ENCODE measurements at places on chromosomes 4 and X. TPM values are rescaled to one million over a fixed set of nuclear protein-coding genes. Genes with fewer than 3 reads are reported as not detected.

DNA sequence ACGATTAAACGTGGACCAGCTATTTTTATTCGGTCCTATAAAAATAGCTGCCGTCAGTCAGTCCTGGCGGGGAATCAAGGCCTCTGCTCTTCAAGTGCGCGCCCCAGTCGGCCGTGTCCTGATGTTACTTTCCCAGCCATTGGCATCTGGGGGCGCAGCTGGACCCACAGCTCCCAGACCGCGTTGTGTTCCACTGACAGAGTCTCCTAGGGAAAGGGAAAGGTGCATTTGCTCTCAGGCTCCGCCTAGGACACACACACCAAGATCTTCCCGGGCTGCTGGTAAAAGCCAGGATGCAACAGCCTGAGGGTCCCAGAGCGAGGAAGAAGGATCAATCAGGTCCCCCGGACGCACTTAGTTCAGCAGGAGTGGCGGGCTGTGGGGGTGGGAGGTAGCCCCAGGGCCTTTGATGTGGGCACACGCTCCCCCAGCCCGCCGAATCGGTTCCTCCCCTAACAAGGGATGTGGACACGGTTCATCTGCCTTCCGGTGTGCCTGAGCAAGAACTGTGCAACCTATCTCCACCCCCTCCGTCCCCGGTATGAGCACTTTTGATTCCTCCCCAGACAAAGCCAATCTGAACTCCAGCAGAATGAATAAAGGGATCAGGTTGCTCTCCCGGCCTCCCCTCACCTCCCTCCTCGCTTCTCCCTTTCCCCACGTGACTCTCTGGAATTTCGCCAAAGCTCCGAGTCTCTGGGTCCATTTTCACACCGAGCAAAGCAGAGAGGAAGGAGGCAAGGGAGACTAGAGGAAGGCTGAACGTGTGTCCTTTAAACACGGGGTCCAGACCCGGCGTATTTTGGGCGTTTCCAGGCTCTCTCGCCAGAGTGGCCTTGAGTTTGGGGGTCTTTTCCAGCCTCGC, 626 bp upstream of the FRAS1 start:
- peak; percentile 84 for DNase-seq

DNA sequence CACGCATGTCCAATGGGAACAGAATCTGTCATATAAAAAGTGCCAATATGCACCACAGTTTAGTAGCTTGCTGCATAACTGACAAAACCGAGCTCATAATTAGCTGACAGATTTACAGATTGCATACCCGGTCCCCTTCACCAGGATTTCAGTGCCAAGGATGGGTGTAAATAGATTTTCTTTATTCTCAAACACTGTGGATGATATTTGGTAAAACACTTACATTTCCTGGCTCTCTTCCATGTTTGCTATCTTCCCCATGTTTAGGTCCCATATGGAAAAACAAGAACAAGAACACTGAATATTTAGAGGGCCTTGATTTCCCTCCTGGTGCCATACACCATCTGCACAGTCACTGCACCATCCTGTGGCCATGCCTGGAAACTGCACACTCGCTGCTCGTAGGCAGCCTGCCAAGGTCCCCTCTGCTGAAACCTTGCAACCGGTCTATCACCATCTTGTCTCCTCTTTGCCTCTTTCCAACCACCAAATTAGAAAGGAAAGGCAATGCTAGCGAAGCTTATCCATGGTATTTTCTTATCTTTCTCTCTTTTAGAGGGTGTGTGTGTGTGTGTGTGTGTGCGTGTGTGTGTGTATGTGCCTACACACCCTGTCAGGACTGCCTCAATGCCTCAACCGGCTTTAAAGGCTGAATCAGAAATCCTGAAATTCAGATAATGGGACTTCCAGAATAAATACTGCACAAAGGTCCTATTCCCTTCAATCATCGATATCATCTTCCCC, 124.2 kb upstream of the MBNL3 start:
- DNase-seq, result peak; percentile 11

Gene MXRA5
- total RNA-seq, result 5.3 TPM

DNA sequence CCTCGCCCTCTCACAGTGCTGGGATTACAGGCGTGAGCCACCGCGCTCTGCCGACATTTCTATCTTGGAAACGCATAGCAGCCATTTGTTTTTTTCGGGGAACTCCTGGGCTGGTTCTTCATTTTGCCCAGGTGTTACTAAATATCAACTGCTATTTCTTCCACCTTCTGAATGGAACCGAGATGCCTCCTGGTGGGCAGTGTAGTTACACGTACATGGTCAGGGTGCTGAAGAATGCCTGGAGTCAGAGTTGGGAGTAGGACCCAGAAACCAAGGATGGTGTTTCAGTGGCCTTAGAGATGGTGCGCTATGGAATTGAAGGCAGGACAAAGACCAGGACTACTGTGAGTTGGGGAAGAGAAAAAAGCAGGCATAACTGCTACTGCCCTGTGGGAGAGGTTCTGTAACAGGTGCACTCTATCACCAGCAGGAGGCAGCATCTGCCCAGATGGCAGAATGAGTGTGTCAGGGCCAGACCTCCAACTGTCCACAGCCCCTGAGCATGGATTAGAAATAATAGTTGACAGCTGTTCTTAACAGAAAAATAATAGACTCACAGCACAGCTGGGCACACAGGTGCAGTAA, 81.7 kb downstream of the ZC4H2 start:
- peak; percentile 21 for DNase-seq

DNA sequence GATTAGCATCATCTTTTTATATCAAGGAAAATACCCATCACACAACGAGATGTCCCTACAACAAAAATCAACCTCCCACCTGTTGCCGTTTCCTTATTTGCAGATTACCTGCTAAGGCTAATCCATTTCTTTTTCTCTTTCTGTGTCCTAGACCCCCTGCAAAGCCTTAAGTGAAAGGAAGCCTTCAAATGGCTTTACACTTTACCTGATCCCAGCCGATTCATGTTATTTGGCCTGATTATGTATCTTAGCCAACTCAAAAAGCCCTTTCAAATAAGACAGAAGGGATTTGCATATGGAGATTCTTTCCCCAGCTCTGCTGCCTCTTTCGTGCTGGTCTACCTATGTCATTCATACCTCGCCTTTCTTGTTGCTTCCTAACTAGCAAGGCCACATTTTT, 14.4 kb downstream of the ABCG2 start:
- no peak for DNase-seq

Gene HUWE1
- total RNA-seq, result 193 TPM

Gene VEGFD
- 3.2 TPM for total RNA-seq

DNA sequence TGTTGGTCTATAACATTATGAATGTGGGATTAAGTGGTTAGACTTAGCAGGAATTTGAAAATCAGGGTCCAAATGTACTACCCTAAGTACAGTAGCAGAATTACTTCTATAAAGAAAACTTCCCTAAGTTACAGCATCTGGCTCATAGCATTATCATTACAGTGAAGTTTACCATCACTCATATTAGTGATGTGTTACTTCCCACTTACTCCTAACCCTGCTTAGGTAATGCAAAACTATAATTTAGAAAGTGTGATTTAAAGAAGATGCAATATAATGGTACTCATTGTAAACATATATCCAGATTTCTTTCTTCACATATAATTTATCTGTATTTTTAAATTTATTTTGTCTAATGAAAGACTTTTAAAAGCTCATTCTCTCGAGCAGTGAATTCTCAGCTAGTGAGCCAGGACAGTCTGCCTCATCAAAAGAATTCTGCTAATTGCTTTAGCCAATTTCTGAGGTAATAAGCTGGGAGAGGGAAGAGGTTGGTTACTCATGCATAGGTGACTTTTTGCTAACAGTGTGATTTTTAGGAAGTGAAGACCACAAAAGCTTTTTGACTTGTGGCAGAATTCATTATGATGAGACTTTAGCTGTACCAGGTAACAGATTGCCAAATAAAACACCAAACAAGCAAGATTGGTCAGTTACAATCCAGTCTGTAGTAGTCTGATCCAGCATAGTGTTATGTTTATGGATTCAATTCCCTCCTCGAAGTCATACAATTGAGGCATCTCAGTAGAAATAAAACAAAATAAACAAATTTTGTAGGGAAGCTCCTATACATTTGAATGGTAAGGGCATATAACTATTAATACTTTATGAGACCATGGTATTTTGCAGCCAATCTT, 21.0 kb downstream of the PLS3 start:
- DNase-seq, result no peak

GRCh38 chr4:22897520-22898108, 204.9 kb downstream of the GBA3 start:
- no peak for DNase-seq

- DNase-seq, result peak; percentile 18
Measured at GRCh38 chr4:77819404-77819842, 255 bp upstream of the CNOT6L start.

DNA sequence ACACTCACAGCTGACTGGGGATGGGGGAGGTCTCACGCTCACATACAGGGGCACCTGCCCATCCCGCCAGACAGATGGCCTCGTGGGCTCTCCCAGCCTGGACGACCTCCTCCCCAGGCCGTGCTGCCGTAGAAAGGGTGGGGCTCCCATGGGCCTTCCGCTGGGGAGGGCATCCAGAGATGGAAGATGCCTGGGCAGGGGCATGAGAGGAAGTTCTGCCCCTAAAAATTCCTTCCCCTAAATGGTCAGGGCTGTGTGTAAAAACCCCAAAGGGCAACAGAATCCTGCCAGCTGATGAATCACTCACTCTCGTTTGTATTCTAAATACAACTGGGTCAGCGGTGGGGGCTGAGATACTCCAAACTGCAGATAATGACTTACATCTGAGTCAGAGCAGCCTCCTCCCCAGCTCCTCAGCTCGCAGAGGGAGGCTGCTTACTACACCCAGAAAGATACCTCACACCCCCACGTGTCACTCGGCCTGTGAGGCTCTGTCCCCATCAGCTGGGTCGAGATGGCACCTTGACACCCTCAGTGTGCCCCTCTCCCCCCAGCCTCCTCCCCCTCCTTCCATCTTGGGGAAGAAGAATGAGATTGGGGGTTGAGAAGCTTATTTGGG, 10.1 kb downstream of the WDR1 start:
- peak; percentile 78 for DNase-seq

GRCh38 chrX:123835661-123836371, 24.0 kb upstream of the XIAP start:
- DNase-seq, result no peak

DNA sequence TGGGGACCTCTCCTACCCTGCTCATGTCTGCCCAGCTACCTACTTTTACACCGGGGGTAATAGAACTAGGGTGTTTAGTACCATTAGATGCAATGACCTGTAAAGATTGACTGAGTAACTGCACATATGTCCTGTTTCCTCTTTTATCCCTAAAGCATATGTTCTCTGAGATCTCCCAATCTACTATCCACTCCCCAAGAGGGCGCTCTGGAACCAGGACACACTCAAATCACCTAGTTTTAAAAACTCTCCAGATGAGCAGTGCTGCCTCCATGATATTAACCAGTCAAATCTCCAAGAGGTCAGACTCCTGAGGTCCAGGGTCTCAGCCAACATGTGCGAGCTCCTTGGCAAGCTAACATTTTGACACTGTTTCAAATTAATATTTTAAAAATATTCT, 87.0 kb upstream of the TSPAN5 start:
- no peak for DNase-seq

Gene RAI2
- total RNA-seq, result 45.7 TPM

DNA sequence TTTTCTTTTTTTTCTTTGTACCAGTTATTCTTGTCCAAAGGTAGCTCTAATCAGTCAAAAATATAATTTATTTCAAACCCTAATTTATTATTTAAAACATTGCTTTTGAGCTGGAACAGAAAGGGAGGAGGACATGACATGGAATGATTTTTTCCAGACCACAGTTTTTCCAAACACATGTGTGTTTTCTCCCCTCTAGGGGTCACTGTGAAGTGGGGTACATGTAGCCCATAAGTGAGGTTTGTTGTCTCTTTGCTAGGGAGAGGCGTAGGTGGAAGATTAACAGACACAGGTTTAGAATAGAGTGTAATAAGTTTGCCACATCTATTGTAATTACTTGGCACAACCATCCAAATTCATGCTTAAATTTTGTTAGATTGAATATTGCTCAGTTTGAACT, 83.0 kb downstream of the TNIP2 start:
- DNase-seq, result no peak

- DNase-seq, result no peak
Measured at GRCh38 chr4:94669672-94670664, 87.8 kb upstream of the BMPR1B start.

- DNase-seq, result no peak
Measured at GRCh38 chr4:158327525-158327924, 117.2 kb downstream of the TMEM144 start.

DNA sequence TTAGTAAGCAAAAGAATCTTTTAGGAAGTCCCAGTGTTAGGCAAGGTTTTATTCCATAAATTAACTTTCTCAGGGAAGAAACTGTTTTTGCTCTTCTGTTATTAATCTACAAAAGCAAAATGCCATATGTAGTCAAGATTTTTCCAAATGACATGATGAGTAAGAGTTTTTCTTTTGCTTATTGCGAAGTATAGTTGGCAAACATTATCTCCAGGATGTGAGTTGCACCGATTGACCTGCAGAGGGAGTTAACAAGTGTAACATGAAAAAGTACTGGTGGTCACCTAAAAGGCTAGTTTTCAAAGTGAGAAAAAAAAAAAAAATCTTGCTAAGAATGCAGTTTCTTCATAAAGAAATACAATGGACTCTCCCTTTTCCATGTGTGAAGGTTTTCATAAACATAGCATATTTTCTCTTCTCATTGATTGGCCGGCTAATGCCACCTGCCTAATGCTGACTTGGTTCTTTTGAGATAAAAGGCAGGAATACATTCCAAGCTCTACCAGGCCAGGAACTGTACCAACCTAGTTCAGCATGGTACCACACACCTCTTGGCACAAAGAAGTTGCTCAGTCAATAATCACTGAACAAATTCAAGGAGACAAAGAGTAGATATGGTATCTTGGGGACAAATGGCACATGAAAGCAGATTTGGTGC, 100.2 kb downstream of the LNX1 start:
- peak; percentile 35 for DNase-seq

- peak; percentile 3 for DNase-seq
Measured at GRCh38 chrX:627510-627981, 3.0 kb upstream of the SHOX start.

Gene EPHA5
- 0.14 TPM for total RNA-seq

- DNase-seq, result no peak
Measured at GRCh38 chr4:94307231-94307871, 35.3 kb downstream of the HPGDS start.

DNA sequence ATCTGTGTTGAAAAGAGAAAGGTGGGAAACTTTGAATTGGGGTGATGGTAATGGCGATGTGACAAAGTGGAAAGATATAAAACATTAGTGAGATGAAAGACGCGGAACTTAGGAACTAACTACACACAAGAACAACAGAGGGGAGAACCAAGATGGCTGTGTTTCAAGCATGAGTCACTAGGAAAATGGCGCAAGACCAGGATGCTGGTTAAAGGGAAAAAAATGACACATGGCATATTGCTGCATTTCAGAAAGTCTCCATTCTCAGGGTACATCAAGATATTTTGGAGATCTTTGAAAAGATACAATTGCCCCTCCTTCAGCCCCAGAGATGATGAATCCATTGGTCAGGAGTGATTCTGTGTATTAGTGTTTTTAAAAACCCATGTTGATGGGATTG, 164.4 kb downstream of the FBXO8 start:
- DNase-seq, result no peak

DNA sequence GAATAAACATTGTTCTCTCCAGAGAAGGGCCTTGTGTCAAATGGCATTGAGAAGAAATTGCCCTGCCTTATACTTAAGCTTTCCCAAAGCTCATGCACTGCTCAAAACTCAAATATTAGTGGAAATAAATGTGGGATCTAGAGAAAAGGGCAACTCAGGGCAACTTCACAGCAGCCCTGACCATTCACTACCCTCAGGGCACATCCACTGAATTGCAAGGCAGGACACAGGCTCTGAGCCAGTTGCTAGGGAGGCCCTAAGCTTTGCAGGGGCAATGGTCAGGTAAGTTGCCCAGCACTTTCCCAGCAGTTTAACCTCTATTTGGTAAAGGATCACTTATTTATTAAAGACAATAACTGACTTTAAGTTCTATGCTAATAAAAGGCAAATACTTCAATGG, 255.3 kb upstream of the TEX13A start:
- no peak for DNase-seq

Measured in mucosa of gallbladder (tissue), 1 donor.